ENCODE measurements at places on chromosomes 3 and 15.
A peak's percentile ranks its signal among the peaks of the same experiment; 100 is the strongest.

GRCh38 chr15:82197733-82198594 lies 64.6 kb downstream of the EFL1 start:
- no peak for DNase-seq

GRCh38 chr3:119343719-119344118 lies 49.5 kb downstream of the ARHGAP31 start:
- no peak for DNase-seq

DNA sequence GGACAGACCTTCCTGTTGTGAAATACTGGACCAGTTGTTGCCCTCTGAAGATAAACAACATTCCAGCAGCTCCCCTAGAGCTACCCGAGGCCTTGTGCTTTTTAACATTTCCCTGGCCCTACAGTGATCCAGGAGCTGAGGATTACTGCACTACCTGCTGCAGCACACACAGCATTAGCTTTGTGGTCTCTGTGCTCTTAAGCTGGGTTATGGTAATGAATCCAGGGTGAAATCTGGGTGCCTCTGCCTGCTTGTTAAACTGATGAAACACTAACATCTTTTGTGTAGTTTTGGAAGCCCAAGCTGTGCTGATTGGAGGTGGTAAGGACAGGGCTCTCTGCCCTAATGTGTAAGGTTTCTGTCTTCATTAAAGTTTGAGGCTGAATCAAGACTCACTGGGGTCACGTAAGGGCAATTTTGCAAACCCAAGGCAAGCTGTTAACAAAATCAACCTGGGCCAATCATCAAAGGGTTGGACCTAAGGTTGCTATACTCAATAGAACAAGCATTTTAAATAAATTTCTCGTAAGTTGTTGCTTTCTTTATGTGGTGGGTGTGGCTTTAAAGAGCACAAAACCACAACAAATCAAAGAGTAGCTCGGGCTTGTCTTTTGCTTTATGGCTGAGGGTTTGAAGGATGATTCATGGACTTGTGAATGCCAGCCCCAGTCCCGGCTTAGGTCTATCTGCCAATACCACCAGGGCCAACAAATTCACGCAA lies 183.9 kb downstream of the TPRG1 start:
- DNase-seq: no peak

GRCh38 chr3:31452495-31453106 lies 80.1 kb upstream of the STT3B start:
- DNase-seq: no peak

DNA sequence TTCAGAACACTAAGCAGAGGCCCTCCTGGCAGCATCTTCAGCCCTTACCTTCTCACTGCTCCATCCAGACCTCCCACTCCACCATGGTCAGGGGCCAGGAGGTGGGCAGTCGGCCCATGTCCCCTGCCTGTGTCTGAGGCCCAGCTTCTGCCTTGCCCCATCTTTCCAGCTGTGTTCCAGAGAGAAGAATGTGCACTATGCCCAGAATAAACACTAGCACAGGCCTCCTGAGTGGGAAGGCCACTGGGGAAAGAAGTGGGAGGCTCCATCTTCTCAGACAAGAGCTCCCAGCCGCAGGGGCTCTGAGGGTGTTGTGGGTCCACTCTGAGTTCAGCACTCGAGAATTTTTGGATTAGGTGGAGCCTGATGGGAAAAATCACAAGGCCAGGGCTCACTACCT lies 44.5 kb downstream of the ADCY5 start:
- DNase-seq: no peak

DNA sequence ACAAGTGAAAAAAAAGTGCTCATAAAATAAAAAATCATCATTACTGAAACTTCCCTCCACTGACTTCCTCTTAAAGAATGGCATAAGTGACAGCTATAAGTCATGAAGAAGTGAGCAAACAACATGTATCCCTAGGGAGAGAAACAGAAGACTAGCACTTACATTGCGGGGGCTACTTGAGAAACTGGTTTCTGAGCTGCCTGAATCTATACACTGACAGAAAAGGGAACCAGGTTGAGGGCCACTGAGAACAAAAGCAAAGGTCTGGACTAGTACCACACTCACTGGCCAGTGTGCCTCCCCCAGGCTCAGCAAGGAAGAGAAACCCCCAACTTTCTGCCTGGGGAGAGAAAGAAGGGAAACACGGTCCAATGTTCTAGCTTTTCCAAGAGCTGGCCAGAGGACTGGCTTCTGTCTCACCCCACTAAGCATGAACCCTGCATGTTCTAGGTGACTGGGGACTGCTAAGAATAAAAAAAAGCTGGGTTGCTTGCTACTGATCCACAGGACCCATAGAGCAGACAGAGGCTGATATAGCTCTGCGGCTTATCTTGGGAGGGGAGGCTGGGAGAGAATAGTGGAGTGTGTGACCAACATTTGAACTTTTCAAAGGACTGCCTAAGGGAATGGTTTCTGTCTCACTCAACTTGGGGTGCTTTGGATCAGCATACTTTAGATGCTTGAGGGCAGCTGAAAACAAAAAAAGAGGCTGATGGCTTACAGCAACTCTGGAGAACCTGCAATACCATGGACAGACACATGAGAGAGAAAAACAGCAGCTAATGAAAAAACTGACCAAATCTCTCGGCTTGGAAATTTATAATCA lies 8.1 kb downstream of the RAD18 start:
- no peak for DNase-seq

GRCh38 chr3:24110051-24110450 lies 165.0 kb downstream of the NR1D2 start:
- DNase-seq: no peak

GRCh38 chr3:128490915-128491690 lies 1.9 kb downstream of the GATA2 start:
- peak; percentile 48 for DNase-seq

DNA sequence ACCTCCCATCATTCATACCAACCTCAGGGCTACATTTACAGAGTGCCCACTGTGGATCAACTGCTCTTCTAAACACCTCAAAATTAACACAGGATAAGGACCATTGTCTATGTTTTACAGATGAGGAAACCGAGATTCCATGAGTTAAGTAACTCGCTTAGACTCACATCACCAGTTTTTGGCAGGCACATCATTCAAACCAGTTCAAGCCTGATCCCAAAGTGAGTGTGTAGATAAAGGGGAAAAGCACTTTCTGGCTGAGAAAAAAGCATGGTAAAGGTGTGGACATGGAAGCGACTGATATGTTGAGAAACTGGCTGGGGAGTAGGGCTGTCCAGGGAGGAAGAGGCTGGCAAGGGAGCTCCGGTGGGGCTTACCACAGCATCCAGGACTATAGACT lies 193.7 kb upstream of the RORA start:
- no peak for DNase-seq

DNA sequence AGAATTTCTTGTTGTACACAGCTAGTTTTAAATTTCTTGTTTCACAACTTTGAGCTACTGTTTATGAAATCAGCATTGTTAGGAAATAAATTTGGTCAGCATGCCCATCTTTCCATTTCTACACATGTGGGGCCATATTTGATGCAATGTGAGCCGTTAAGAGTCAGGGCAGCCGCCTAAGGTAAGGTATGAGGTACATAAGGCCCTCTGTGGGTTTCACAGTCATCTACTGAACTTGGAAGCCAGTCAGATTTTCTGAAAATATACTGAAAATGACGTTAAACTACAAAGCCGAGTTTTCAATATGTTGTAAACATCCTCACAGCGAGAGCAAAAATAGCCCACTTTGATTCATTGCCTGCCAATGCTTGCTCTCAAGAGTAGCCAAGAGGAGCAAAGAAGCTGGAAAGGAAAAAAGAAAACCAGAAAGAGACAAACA lies 94.7 kb upstream of the PDZRN3 start:
- DNase-seq: no peak

DNA sequence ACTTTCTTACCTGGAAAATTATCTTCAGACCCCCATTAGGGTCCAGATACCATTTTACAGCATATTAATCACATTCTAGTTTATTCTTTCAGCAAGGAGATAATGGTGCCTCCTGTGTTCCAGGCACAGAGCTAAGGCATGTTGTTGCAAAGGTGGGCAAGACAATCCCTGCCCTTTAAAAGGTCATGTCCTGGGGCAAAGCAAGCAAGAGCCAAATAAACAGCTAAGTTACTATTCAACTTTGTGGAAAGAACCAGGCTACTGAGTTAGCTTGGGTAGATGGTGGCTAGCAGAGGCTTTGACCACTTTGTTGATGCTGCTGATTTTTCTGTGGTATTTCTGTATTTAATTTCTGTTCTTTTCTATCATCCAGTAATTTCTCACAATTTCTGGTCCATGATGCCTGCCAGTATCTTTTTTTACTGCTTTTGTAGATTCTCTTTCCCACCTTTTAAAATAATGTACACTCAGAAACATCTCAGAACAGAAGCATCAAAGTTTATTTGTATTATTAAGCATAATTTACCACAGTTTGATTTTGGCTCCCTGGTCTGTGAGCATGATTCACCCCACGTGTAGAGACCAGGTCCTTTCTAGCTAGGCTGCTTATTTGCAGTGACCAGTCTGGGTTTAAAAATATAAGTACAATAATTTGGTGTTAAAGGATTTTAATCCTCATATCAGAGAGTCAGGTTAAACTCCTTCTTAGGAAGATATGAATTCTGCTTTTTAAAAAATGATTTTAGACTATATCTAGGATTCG lies 71.5 kb downstream of the LRRC28 start:
- no peak for DNase-seq

DNA sequence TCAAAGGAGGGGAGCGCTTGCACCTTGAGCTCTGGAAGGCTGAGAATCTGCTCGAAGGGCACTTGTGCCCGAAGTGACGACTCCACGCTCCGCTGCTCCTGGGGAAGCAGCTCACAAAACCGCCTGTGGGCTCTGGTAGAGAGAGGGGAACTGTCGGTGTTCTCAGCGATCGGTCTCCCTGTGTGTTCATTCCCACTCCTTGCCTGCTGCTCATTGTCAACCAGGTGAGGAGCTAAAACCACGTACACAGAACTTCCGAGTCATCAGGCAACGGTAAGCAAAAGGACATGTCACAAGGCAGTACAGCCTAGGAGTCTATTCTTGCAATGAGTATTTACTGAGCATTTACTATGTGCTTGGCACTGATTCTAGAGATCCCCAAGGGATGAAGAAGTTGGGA lies 1.5 kb downstream of the CIB1 start:
- no peak for DNase-seq

GRCh38 chr3:118772547-118773011 lies 262.1 kb downstream of the IGSF11 start:
- no peak for DNase-seq

DNA sequence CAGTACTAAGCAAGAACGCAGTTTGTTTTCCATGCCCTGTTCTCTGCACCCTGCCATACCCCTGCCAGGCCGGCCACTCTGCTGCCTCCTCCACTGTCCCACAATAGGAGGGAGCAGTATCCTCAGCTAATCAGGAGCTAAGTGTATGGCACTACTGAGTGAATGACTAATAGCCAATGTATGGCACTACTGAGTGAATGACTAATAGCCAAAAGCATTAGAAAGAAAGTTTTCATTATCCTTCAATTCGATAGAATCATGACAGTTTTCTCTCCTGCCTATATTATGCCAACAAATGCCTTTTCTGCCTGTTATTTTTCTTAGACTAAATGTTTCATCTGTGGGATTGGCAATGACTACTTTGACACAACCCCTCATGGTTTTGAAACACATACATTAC lies 107.5 kb upstream of the CHRM5 start:
- DNase-seq: no peak

GRCh38 chr3:187208159-187208558 lies 10.9 kb downstream of the RTP1 start:
- no peak for DNase-seq

- DNase-seq: no peak
Observed at GRCh38 chr15:25694239-25694584, 168.9 kb downstream of the ATP10A start.

GRCh38 chr15:63194880-63195568 lies 5.6 kb downstream of the RAB8B start:
- DNase-seq: no peak

GRCh38 chr3:112778353-112778948 lies 68.2 kb downstream of the CD200R1L start:
- no peak for DNase-seq

- DNase-seq: no peak
Observed at GRCh38 chr3:134014270-134014669, 15.5 kb downstream of the SLCO2A1 start.

DNA sequence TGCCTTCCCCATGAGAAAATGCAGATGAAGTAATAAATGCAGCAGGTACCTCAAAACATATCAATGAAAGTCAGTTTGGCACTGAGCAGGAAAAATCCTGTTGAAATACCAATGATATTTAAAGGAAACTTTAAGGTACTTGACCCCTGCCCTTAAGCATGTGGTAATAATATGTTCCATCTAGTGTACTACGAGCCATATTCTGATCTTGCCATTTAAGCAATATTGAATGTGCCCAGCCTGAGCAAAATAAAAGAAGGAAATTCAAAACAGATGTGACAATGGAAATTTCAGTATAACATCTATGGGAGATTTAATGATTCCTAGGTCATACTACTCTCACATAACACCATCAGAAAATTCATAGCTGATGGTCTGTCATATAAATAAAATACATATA lies 191.8 kb upstream of the CGNL1 start:
- no peak for DNase-seq

- DNase-seq: no peak
Observed at GRCh38 chr15:40985541-40986330, 32.5 kb downstream of the CHAC1 start.

- DNase-seq: no peak
Observed at GRCh38 chr15:95127356-95127755, 896.0 kb downstream of the MCTP2 start.

GRCh38 chr3:14925729-14926591 lies 21.4 kb upstream of the NR2C2 start:
- peak; percentile 88 for DNase-seq

GRCh38 chr15:80918196-80918783 lies 71.3 kb downstream of the MESD start:
- no peak for DNase-seq

- no peak for DNase-seq
Observed at GRCh38 chr3:104316118-104316517, 1050.6 kb upstream of the ALCAM start.

- DNase-seq: no peak
Observed at GRCh38 chr15:94233441-94233840, 2.1 kb downstream of the MCTP2 start.

DNA sequence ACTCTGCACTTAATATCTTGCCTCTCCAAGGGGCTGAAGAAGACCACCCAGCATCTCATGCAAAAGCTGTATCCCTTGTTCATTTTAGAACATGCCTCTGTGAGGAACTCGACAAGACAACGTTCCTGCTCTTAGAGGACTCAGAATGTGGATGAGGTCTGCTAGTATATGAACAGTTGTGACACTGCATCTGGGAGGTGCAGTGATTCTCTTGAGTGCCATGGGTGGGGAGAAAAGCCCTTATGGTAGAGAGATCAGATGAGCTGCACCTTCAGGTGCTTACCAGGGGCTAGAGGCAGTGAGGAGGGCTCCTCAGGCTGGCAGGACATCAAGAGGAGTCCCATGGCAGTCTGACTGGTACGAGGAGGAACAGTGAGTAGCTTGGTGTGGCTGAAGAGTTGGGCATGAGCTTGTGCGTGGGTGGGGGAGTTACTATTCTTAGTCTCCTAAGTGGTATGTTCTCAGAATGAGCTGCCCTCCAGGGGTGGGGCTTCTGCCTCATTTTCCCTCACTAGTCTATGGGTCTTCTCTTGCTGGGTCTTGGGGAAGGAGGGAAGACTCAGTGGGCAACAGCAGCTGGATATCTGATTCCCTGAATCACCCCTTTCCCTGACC lies 56.7 kb upstream of the ATP2B2 start:
- no peak for DNase-seq

Measured in kidney (tissue), 22 donors.